SK-N-MC (cell line): ENCODE measurements at places on chromosomes 2 and 18.

DNA sequence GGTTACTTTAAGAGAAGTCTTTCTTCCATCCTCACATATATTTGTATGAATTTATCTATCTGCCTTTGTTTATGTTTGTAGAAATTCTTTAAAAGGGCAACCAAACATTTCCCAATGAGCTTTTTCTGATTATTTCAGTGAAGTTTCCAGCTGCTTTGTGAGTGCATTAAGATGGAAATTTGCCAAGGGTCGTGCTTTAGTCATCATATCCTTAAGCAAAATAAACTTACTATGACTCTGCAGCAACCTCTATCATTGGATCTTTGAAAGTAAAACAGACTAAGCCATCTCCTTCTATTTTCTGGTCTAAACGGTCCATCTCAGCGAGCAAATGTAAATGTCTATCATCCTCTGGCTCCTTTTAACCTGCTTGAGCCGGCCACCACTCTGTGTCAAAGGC lies 489.3 kb downstream of the SOX11 start:
- DNase-seq: peak; percentile 75

- DNase-seq: no peak
Observed at GRCh38 chr2:10190737-10191532, 68.4 kb downstream of the RRM2 start.

- no peak for DNase-seq
Observed at GRCh38 chr2:80364524-80365212, 60.1 kb upstream of the LRRTM1 start.

DNA sequence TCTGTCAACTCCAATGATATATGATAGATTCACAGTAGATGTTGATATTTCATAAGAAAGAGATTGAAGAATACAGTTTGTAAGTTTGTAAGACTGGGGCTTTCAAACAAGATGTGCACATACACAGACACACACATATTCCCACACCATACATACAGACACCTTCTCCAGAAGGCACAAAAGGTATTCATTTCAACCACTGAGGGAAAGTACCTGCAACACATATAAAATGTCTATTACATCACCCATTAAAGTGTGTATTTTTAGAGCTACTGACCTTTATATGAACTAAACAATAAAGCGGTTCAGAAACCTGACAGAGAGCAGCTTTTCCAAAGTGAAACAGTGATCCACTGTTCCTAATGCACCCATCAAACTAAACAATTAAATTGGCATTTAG lies 53.3 kb downstream of the CCDC148 start:
- no peak for DNase-seq

DNA sequence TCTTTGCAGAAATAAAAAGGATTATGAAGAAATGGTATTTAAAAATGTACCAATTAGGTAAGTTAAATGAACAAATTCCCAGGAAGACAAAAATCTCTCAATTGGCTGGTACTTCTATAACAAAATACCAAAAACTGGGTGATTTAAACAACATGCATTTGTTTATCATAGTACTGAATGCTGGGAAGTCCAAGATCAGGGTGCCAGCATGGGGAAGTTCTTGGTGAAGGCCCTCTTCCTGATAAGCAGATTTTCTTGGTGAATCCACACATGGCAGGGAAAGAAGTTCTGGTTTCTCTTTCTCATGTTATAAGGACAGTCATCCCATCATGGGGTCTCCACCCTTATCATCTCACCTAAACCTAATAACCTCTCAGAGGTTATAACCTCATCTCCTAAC lies 271.6 kb upstream of the SETBP1 start:
- no peak for DNase-seq

GRCh38 chr18:24499814-24500213 lies 39.4 kb downstream of the HRH4 start:
- no peak for DNase-seq

- no peak for DNase-seq
Observed at GRCh38 chr2:144812288-144812687, 292.4 kb upstream of the ZEB2 start.

DNA sequence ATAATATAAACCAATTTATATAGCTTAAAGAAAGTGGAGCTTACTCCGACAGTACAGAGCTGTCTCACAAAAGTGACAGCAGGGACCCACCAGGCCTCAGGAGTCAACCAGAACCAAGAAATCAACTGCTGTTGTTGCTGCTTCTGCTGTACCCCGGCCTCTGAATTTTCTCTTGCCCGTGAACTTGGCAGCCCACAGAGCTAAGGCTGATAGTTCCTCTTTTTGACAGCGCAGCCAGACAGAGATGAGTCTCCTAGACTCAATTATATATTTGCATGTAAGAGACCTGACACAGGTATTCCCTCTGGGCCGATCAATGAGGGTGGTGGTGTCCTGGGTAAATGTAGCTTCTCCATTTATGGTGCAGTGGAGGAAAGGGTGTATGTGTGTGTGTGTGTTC lies 109.4 kb downstream of the KCTD1 start:
- DNase-seq: no peak

- DNase-seq: no peak
Observed at GRCh38 chr2:36253086-36253485, 102.5 kb upstream of the CRIM1 start.

- no peak for DNase-seq
Observed at GRCh38 chr18:44897411-44897810, 216.7 kb downstream of the SETBP1 start.

- no peak for DNase-seq
Observed at GRCh38 chr18:63195326-63196159, 124.0 kb downstream of the BCL2 start.

DNA sequence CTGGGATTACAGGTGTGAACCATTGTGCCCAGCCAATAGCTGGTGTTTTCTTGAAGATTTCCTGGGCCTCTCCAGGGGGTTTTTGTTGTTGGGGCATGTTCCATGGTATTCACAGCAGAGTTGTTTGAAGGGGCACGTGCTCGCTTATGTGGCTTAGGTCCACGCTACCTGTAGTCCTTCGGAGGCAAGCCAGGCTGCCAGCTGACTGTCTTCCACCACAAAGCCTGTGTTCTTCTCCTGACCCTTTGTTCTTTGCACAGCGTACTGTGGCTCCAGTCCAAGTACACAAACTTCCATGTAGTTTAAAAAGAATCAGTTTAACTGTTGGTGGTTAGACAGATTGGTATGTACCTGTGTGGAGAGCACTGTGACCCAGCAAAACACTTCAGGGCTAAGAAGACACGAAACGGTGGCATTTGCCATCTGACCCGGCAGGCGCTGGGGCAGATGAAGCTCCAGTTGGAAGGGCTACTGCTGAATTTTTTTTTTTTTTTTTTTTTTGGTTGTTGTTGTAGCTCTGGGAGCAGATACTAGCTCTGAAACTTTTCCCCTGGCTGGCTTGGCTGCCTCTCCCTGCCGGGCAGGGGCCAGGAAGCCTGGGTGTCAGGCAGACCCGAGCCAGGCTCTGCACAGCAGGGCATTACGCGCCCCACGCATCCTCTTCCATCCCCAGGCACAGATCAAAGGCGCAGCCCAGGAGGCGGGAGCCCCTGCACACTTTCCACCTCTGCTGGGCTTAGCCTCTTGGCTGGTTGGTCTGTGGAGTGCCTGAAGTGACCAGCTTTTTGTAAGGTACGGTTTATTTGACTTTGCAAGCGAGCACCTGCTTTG lies 5.7 kb downstream of the GREB1 start:
- no peak for DNase-seq

GRCh38 chr2:110804915-110805314 lies 72.5 kb downstream of the ACOXL start:
- no peak for DNase-seq

GRCh38 chr2:172430678-172431077 lies 3.3 kb downstream of the ITGA6 start:
- DNase-seq: no peak

DNA sequence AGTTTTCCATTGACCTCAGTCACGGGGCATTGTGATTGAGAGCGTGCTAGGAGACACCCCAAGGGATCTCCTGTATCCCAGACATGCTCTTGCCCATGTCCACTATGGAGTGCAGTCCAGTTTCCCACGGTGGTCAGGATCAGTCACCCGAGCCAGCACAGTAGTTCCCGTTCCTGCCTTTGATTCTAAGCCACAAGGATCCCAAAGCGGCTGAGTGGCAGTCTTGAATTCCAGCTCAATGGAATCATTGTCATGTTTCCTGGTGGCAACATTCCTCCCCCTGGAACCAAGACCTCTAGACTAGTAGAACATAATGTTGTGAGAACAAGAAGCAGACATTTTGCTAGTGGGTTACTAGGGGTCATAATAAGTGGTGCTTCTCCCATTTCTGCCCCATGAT lies 154.3 kb downstream of the SEPTIN10 start:
- DNase-seq: no peak

DNA sequence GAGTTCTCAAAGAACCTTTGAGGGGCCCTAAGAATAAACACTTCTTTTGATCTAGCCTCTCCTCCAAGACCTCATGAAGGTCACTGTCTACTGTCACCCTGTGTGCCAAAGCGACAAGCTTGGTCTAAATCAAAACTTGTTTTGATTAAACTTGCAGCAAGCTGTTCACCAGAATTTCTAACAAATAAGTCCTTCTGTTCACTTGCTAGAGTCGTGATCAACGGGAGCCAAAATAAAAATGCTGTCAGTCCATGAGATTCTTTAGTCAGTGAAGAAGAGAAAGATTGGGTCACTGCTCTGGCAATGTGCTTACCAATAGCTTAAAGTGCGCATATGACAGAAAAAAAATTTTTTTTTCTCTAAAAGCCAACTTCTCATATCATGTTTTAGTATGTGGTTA lies 53.9 kb upstream of the GALNT5 start:
- DNase-seq: no peak

- DNase-seq: no peak
Observed at GRCh38 chr18:63936932-63937393, 12.1 kb upstream of the HMSD start.

DNA sequence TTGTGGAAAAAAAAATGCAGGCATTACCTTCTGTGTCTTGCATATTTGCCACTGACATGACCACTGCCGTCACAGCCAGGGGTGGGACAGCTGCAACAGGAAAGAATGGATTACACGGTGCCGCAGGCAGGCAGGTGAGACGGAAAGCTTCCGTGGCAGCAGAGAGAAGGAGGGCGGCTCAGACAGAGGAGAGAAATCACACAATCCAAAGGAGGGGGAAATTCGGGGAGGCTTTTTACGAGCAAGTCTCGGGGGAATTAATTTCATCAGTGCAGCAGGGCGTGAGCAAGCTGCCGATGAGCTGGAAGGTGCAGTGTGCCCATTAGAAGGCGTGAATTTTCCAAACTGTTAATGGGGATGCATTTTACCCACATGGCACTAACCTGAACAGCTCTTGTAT lies 234.8 kb upstream of the PXDN start:
- DNase-seq: no peak

GRCh38 chr2:200679127-200679526 lies 93.3 kb downstream of the AOX1 start:
- no peak for DNase-seq

- no peak for DNase-seq
Observed at GRCh38 chr2:234147335-234147861, 96.9 kb downstream of the SPP2 start.

DNA sequence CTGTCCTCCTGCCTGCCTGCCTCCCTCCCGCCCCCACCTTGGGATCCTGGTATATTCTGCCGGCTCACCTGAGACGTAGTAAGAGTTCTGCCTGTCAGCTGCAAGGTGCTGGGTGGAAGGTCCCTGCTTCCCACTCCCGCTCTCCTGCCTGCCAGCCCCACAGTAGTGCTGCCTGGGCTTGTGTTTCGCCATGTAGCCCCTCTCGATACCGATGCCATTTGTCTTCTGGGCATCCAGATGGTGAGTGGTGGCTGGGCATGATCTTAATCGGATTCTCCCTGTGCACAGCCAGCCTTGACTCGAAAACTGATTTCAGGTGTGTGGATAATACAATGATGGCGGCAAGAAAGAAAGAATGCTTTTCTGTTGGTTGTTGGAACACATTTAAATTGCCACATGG lies 184.9 kb downstream of the AGAP1 start:
- no peak for DNase-seq

- DNase-seq: no peak
Observed at GRCh38 chr2:204900487-204900886, 355.2 kb downstream of the PARD3B start.

- no peak for DNase-seq
Observed at GRCh38 chr2:132597831-132598230, 72.2 kb downstream of the LYPD1 start.
